Muscle of leg (tissue), 16 donors: ENCODE measurements at places on chromosomes 6 and 20.

GRCh38 chr6:156850353-156850752 lies 73.2 kb downstream of the ARID1B start:
- DNase-seq: no peak

GRCh38 chr20:51430198-51430950 lies 112.1 kb downstream of the NFATC2 start:
- no peak for DNase-seq

- peak; percentile 30 for DNase-seq
Measured at GRCh38 chr20:38804682-38805501, 605 bp upstream of the PPP1R16B start.

DNA sequence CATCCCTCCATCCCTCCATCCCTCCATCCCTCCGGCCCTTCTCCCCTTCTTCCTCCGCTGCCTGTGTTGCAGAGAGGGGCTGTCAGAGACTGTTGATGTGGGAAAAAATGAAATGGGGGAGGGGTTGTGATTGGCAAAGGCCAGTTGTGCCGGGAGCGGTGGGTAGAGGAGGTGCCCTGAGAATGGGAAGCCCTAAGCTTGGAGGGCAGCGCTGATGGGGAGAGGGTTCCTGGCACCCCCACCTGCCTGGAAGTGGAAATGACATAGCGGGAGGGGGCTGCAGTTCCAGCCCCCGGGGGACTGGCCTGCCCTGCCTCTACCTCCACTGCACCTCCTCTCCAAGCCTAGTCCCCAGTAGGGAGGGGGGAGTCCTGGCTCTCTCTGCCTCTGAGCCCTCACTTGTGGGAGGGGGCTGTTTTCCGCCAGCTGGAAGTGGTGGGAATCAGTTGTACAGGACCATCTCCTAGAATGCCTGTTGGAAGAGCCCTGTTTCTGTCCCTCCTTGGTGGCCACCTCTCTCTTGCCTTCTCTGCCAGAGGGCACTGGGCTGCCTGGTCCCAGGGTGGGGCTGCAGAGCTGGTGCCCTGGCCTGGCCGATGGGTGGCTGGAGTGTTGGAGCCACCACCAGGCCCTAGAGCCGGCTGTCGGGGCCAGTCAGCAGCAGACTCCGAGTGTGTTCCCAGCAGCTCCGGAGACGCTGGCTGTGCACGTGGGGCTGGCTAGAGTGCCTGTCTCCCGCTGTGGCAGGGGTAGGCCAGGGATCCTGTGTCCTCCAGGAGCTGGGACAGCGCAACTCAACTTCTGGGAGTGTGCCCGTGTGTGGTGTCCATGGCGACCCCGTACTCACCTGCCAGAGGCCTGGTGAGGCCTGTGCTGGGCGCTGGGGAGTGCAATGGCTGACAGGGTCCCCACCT lies 1.5 kb downstream of the DLGAP4 start:
- no peak for DNase-seq

DNA sequence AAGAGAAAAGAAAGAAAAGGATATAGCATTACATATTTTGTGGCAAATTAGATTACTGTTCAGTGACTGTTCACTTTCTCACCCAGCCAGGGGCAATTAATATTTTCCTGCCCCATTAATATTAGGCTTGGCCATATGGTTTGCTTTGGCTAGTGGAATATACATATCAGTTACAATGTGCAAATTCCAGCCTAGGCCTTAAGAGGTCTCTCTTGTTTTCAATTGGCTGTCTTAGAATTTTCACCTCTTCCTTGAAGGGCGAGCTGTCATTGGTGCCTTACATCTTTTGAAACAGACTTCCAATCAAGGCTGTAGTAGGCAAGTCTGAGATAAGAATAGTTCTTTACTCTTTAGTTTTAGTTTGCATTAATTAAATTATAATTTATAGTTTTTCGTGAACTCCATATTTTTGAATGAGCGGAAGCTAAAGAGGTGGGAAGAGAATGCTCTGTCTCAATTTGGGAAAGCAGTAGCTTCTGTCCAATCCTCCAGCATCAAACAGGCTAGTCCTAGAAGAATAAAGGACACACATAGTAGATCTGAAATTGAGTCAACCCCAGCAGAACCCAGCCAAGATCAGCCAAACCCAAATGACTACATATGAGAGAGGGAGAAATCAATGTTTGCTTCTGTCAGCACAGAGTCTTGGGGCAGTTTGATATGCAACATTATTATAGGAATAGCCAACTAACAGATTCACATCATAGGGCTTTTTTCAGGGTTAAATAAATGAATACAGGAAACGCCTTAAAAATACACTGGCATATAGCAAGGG lies 6.3 kb upstream of the CSNK2A1 start:
- no peak for DNase-seq

GRCh38 chr6:1738558-1739081 lies 128.9 kb downstream of the FOXC1 start:
- DNase-seq: no peak

DNA sequence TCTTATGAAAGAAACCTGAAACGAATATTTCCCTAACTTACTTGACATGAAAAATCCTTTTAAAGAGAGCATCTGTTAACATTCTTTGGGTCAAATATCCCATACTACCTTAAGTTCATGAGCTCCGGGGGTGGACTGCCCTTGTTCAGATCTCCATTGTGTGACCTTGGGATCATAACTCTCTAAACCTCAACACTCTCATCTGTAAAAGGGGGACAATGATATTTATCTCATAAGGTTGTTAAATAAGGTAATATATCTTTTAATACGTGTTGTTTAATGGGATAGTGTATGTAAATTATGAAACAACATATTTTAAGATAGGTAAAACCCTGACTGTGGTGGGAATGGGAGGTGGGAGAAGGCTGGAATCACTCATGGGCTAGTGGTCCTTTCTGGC lies 326.3 kb downstream of the FARS2 start:
- no peak for DNase-seq

GRCh38 chr6:38345586-38345985 lies 294.1 kb downstream of the BTBD9 start:
- peak; percentile 29 for DNase-seq

GRCh38 chr6:157402996-157403685 lies 22.2 kb downstream of the ZDHHC14 start:
- DNase-seq: no peak

- no peak for DNase-seq
Measured at GRCh38 chr20:45508068-45508886, 7.1 kb downstream of the SPINT3 start.

GRCh38 chr6:13113981-13114593 lies 214.2 kb downstream of the TBC1D7 start:
- peak; percentile 90 for DNase-seq

- DNase-seq: no peak
Measured at GRCh38 chr20:23582293-23582692, 14.0 kb upstream of the CST9L start.

- DNase-seq: no peak
Measured at GRCh38 chr6:142872376-142872775, 72.6 kb downstream of the HIVEP2 start.

- no peak for DNase-seq
Measured at GRCh38 chr20:20926222-20926905, 179.8 kb downstream of the LINC00237 start.
